Lower leg skin (tissue), 4 donors: ENCODE measurements at places on chromosomes 1 and 21. TPM values are rescaled to one million over a fixed set of nuclear protein-coding genes. Genes with fewer than 3 reads are reported as not detected.

Gene LMX1A
- 0.29 TPM for total RNA-seq

Gene TNNT2
- 6.6 TPM for total RNA-seq

Gene CD84
- 1.7 TPM for total RNA-seq

Gene ASTN1
- total RNA-seq: 0.10 TPM

Gene EXO5
- total RNA-seq: 5.7 TPM

Gene CYP4Z1
- not detected for total RNA-seq

Gene MEGF6
- total RNA-seq: 147 TPM

Gene SLC9C2
- not detected for total RNA-seq

Gene UMODL1
- not detected for total RNA-seq
